CD4-positive, alpha-beta T cell treated with Interleukin-21 for 1 hour (primary cell): ENCODE measurements at places on chromosomes 3 and 15.

DNA sequence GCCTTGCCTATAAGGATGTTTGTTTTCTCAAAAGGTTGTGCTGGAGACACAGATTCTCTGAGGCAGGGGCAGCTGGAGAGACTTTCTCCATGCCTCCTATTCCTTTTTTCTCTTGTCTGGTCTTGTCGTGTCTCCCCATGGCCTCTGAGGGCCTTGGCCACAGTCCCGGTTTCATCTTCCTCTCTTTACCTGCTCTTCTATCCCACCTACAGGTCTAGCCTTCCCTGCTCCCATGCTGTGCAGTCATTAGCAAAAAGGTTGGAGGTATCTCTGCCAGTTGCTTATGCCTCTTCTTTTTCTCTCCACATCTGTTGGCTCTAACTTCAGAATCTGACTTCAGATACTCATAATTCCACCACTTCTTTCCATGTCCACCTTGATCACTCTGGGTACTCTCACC lies 191.1 kb downstream of the IL20RB start:
- DNase-seq = no peak

GRCh38 chr3:43327582-43327979 lies 41.2 kb downstream of the SNRK start:
- DNase-seq = no peak

GRCh38 chr3:23863060-23863459 lies 53.7 kb downstream of the NKIRAS1 start:
- DNase-seq = no peak

GRCh38 chr3:166013073-166013679 lies 176.0 kb upstream of the BCHE start:
- no peak for DNase-seq

- DNase-seq = no peak
Observed at GRCh38 chr15:80204231-80204630, 47.8 kb downstream of the CTXND1 start.

- DNase-seq = no peak
Observed at GRCh38 chr3:157477441-157477840, 25.8 kb downstream of the VEPH1 start.

GRCh38 chr3:122969585-122970469 lies 57.7 kb downstream of the SEMA5B start:
- DNase-seq = no peak

DNA sequence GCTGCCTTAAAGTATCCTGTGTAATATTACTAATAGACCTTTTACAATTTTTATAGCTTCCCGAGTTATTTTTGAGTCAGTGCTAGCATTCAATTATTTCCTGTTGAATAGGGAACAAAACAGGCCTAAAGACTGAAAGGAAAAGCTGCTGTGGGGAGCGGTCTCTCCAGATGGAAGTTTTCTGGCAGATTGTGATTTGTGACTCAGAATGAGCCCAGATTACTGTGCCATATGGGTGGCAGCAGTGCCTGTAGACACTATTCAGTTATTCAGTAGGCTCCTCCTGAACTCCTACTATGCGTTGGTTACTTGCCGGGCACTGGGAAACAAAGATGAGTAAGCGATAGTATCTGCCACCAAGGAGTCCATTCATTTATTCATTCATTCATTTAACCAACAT lies 211.8 kb downstream of the CHST2 start:
- no peak for DNase-seq

DNA sequence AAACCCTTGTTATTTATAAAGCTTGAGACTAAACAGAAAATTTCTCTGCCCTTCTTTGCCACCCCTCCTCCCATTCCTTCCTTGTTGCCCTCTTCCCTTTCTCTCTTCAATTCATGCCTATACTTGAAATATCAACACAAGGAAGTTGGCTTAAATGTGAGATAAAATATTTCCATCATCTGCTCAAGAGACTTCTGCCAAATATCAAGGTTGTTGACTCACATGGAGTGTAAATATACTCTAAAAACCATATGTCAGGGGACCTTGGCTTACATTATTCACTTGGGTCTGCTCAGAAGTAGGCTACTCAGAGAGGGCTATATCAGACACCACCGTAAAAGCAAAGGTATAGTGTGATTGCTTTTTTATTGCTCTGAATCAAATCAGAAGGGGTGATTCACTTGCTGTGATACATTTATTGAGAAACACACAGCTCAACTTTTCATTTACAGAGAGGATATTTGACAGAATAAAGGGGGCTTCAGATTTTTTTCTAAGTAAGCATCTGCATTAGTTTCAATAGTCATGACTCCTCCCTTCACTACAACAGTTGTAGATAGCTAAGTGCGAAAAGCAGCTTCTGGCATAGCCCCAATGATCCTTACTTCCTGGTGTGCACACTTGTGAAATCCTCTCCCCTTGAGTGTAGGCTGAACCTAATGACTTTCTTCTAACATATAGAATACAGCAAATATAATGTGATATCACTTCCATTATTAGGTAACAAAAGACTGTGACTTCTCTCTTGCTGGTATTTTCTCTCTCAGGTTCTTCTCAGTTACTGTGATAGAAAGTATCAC lies 386.2 kb downstream of the EFHB start:
- no peak for DNase-seq

DNA sequence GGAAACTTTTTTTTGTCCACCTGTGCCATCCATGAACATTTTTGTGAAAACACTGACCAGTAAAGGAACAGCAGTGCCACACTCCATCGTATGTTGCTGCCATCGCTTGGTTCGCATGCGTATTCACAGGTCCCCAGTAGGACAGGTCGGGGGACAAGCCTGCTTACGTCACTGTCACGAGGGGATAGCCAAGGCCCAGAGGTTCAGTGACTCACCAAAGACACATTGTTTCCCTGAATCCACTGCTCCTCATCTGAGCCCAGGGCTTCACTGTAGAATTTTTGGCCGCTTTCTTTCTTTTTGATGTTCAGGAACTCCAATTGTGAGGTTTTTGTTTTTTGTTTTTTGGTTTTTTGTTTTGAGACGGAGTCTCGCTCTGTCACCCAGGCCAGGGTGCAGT lies 5.9 kb downstream of the ADPRH start:
- no peak for DNase-seq

- peak; percentile 64 for DNase-seq
Observed at GRCh38 chr3:32428092-32429068, 36.7 kb downstream of the CMTM7 start.

DNA sequence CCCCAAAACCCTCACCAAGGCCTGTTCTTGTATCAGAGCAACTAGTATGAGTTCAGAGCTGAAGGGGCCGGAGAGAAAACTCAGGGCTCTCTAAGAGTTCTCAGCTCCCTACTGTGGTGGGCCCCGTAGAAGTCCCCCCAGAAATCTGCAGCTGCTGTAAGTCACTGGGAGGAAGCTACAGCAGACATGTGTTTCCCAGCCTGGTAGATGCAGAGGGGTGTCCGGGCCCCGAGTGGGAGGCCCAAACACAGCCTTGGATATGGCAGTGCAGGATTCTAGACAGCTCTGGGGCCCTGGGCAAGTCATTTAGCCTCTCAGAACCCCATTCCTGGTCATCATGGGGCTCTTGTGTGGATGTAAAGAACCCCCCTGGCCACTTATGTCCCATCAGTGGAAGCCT lies 39.2 kb upstream of the CSPG4 start:
- DNase-seq = no peak

- no peak for DNase-seq
Observed at GRCh38 chr3:79871656-79872055, 103.9 kb upstream of the ROBO1 start.

DNA sequence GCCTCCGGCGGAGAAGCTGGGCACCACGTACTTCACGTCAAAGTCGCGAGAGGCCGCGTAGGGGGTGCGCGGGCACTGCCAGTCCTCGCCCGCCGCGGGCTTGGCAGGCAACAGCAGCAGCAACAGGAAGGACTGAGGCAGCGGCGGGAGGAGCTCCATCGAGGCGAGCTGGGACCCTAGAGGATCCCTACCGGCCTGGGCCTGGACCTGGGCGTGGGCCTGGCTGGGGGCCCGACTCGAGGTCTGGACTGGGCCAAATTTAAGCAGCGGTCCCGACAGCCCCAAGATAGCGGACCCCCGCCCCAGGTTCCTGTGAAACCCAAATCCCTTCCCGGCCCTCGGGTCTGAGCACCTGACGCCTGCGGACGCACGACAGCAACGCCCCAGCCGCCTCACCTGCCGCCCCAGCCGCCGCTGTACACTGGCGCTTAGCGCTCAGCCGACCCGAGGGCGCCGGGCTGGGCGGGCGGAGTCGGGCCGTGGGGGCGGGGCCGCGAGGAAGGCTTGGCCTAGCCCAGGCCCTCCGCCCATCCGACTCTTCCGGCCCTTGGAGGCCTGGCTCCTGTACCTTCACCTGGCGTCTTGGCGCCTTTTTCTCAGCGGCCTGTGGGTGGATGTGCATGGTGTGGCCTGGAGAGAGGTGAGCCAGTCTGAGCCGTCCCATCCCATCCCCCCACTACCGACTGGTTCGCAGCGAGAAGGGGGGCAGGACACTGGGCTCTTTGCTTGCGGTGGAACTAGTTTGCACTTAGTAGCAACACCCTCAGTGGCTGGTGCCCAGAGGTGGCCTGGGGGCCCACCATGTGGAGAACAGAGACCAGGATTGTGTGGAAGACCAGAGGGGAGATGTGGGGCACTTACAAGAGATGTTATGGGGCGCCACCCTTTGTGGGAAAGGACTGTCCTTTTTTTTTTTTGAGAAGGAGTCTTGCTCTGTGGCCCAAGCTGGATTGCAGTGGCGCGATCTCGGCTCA lies at the start of gene MST1R:
Gene MST1R (minus strand): TSS at position 423 of the 974 bp plus-strand sequence. CDS start 264 bp downstream, at position 159.
- DNase-seq = peak; percentile 85

DNA sequence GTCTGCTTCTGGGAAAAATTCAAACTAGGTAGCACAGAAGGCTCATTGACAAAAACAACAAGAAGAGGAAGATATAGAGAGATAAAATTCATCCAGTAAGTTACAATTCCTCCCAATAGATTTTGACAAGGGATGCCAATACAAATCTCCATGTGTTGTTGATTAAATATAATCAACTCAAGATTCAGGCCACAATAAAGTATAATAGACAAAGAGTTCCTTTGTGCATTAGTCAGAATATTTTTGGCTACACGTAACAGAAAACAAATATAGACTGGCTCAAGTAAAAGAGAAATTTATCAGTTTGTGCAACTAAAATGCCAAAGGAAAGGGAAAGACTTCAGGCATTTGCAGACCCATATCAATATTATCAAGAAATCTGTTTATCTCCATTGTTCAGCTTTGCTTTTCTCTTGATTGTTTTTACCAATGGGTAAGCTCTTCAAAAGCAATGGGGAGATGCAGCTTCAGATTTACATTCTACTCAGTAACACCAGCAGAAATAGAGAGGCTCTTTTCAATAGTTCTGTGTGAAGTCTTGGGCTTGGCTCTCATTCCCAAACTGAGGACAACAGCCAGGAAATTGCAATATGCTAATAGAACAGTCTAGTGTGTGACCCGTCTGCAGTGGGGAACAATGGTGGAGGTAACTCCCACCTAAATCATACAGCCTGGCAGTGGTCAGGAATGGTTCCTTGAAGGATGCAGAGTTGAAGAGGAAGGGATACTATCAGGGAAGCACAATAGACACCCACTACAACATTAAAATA lies 77.6 kb upstream of the PROK2 start:
- no peak for DNase-seq

- DNase-seq = no peak
Observed at GRCh38 chr3:39664931-39665330, 144.5 kb upstream of the MYRIP start.

GRCh38 chr3:76367281-76367680 lies 581.9 kb upstream of the ZNF717 start:
- DNase-seq = no peak

GRCh38 chr3:154304936-154305335 lies 19.4 kb downstream of the DHX36 start:
- no peak for DNase-seq

DNA sequence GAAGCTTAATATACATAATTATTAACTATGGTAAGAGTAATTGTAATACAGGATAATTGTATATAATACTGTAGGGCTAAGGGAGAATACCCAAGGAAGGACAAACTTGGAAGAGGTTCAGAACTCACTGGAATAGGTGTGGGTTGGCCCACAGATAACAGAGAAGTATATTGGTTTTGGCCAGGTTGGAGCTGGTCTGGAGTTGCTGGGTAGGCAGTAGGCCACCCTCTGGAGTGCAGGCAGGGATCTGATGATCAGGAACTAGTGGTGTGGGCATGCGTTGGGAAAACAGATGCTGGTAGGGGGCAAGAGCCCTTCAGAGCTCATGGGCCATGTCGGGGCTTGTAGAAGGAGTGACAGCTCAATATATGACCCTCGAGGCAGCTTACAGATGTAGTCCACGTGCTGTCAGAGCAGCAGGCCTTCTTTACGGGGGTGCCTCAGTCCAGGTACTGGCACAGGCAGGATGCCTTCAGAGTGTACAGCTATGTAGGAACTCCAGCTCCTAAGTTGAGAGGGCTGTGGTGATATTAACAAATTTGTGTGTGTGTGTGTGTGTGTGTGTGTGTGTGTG lies 12.4 kb downstream of the IREB2 start:
- DNase-seq = no peak

DNA sequence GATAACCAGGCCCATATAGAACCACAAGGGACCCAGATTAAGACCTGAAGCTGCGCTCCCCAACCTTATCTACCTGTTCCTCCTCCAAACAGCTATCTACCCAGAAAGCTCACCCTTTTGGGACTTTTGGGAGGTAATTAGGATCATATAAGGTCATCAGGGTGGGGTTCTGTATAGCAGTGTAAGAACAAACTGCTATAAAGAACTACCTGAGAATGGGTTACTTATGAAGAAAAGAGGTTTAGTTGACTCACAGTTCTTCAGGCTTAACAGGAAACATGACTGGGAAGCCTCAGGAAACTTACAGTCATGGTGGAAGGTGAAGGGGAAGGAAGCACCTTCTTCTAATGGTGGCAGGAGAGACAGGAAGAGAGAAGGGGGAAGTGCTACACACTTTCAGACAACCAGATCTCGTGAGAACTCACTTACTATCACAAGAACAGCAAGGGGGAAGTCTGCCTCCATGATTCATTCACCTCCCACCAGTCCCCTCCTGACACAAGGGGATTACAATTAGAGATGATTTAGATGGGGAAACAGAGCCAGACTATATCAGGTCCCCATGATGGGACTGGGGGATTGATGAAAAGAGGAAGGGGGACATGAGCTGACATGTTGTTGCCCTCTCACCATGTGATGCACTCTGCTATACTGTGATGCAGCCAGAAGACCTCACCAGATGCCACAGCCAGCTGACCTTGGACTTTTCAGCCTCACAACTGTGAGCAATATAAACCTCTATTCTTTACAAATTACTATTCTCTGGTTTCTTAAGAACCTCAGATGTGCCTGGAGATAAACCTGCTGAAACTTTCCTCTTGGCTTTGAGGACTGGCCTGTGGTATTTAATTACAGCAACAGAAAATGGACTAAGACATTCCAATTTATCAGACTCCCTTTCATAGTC lies 15.3 kb upstream of the FMN1 start:
- DNase-seq = no peak

GRCh38 chr3:166837535-166837934 lies 542.6 kb downstream of the ZBBX start:
- no peak for DNase-seq
